Metanephros (tissue), 2 donors: ENCODE measurements at places on chromosomes 7 and 10. TPM values are rescaled to one million over a fixed set of nuclear protein-coding genes. Genes with fewer than 3 reads are reported as not detected.

The RBP4 gene
- total RNA-seq, result 4.0 TPM

The SHOC2 gene
- total RNA-seq, result 48.0 TPM

The EVX1 gene
- total RNA-seq, result not detected

The TTYH3 gene
- total RNA-seq, result 82.1 TPM

The PNLIPRP1 gene
- not detected for total RNA-seq

The MYL10 gene
- 8.8 TPM for total RNA-seq

The CRHR2 gene
- total RNA-seq, result 0.64 TPM

The NUTM2E gene
- total RNA-seq, result 0.76 TPM

The GBF1 gene
- total RNA-seq, result 41.2 TPM

The OTUD1 gene
- total RNA-seq, result 36.6 TPM

The SLC12A9 gene
- 25.4 TPM for total RNA-seq

The SPAM1 gene
- total RNA-seq, result not detected

The MORN4 gene
- 8.6 TPM for total RNA-seq

The EIF4EBP2 gene
- 48.2 TPM for total RNA-seq

The GNAI1 gene
- total RNA-seq, result 101 TPM

The ANKRD30A gene
- total RNA-seq, result not detected

The TECPR1 gene
- total RNA-seq, result 21.8 TPM

The CRYGN gene
- total RNA-seq, result 1.2 TPM

The GIMAP8 gene
- 10.6 TPM for total RNA-seq

The ASZ1 gene
- not detected for total RNA-seq

The ABCC2 gene
- total RNA-seq, result 9.1 TPM

The VPS50 gene
- total RNA-seq, result 43.0 TPM

The NME8 gene
- total RNA-seq, result 1.2 TPM

The LBX1 gene
- total RNA-seq, result 1.5 TPM

The PODXL gene
- total RNA-seq, result 127 TPM

The GPRIN2 gene
- 8.2 TPM for total RNA-seq

The PNLIP gene
- total RNA-seq, result 0.12 TPM

The MNX1 gene
- 0.18 TPM for total RNA-seq

The VWDE gene
- total RNA-seq, result 3.1 TPM

The TRIM73 gene
- total RNA-seq, result 6.3 TPM

The PGAM1 gene
- 163 TPM for total RNA-seq

The ATOH7 gene
- total RNA-seq, result 1.5 TPM

The MYH16 gene
- 0.06 TPM for total RNA-seq

The SEMA3E gene
- total RNA-seq, result 2.6 TPM

The ZNF365 gene
- total RNA-seq, result 0.35 TPM

The AQP1 gene
- total RNA-seq, result 143 TPM

The SCART1 gene
- total RNA-seq, result 4.5 TPM

The FAM241B gene
- total RNA-seq, result 4.1 TPM

The DYNC1I1 gene
- 2.3 TPM for total RNA-seq

The TMEM225B gene
- total RNA-seq, result 1.6 TPM

The FAM131B gene
- total RNA-seq, result 1.9 TPM

The MOGAT3 gene
- total RNA-seq, result 1.8 TPM

The HYAL4 gene
- total RNA-seq, result 0.18 TPM

The PAX4 gene
- total RNA-seq, result not detected
